ENCODE measurements at places on chromosomes 2 and 18. TPM values are rescaled to one million over a fixed set of nuclear protein-coding genes. Genes with fewer than 3 reads are reported as not detected.

MOGAT1 gene
- total RNA-seq = not detected

ABCG5 gene
- not detected for total RNA-seq

GRCh38 chr2:213545964-213546475 lies 261.8 kb downstream of the SPAG16 start:
- no peak for DNase-seq

DNA sequence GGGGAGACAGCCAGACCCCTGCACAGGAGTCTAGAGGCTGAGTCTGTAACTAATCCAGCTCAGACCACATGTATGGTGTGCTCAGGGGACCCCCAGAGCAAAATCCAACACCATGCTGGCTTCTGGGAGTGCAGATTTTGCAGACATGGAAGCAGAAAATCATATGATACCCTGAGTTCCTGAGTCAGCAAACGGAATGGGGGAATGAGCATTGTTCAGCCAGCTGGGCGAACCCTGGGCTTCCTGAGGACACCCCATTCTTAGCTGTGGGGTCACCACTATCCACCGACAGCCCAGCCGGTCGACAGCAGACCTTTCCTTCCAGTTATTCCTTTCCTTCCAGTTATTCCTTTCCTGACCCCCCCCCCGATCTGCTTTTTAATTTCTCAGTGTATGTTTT lies 322.9 kb downstream of the GBX2 start:
- no peak for DNase-seq

SDC1 gene
- total RNA-seq = 184 TPM

Data from vagina (tissue), 2 donors.